ENCODE measurements at places on chromosomes 2 and 18.
A peak's percentile ranks its signal among the peaks of the same experiment; 100 is the strongest.

DNA sequence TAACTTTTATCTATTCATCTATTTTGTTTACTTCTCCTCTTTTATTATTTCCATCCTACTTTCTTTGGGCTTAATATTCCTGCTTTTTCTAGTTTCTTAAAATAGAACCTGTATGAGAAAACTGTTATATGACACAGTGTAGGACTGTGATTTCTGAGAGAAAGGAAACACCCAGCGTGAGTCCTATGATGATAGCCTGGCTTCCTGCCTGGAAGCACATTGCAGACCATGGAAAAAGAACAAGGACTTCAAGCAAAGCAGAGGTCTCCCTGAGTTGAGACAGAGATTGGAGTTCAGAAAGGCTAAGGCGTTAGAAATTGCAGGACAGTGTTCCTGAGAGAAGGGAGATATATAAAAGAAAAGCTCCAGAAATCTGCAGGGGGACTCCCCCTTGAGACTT lies 7.8 kb downstream of the RBM44 start:
- no peak for DNase-seq

DNA sequence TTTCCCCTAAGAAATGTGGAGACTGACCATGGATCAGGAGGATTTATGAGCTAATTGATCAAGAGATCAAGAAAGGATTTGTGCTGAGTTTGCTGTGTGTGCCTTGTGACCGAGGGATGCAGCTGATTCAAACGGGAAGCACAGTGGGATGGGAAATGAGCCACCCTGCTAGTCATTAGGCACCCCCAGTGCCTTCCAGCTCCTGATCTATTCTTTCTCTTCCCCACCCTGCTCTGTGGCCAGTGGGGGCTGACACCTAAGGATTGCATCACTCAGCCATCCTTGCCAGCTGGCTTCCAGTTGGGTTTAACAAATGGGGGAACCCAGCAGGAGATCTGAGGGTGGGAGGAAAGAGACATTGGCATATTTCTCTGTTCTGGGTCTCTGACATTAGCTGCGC lies 132.2 kb upstream of the CXCR4 start:
- no peak for DNase-seq

GRCh38 chr2:221570321-221570935 lies 1.7 kb downstream of the EPHA4 start:
- DNase-seq = peak; percentile 10

- no peak for DNase-seq
Observed at GRCh38 chr2:70779911-70780545, 10.4 kb downstream of the FIGLA start.

DNA sequence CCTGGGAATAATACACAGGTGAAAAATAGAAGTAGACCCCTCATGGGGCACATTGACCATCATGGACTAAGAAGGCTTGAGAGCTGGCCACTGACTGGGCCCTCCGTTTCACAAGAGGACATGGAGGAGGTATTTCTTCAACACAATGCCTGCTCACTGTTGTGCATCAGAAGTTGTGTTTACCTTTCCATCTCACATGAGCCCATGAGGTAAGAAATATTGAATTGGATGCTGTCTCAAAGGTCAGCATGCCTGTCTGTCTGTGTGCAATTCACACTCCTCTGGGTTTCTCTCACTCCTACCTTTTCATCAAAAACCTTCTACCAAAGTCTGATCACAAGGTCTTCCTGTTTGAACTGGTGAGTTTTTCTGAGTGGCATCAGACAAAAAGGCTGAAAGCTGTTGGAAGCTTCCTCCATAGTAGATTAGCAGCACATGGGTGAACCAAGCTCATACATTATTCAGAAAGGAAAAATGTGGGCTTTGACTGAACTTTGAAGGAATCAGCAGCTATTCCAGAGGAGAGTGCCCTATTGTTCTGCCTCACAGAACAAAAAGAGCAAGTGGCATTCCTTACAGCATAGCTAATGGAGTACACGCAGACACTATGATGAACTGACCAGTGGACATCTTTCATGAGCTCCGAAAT lies 143.2 kb upstream of the RND3 start:
- no peak for DNase-seq

DNA sequence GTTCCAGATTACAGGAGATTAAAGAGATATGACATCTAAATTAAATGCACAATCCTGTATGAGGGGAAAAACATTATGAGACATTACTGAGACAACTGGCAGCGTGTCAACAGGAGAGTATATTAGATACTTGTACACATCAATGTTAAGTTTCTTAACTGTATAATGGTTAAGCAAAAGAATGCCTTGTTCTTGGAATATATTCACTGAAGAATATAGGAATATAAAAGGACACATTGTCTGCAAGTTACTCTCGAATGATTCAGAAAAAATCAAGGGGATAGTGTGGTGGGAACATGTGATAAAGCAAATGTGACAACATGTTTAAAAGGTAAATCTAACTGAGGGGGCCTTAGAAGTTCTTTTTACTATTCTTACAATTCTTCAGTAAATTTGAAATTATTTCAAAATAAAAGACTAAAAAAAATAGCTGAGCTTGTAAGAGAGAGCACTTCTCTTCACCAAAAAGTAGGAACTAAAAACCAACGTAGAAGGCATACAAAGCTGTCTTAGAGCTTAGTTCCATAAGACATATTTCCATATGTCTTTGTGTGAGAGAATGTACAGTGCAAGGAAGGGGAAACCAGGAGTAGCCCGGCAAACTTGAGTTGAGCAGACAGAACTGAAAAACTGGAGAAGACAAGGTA lies 7.5 kb downstream of the WDPCP start:
- no peak for DNase-seq

GRCh38 chr2:119112230-119112629 lies 46.3 kb downstream of the C1QL2 start:
- DNase-seq = no peak

- no peak for DNase-seq
Observed at GRCh38 chr2:230346921-230347533, 20.0 kb downstream of the SP140L start.

GRCh38 chr2:110881908-110882307 lies 149.5 kb downstream of the ACOXL start:
- DNase-seq = no peak

GRCh38 chr2:27811768-27812167 lies 40.2 kb downstream of the MRPL33 start:
- DNase-seq = no peak

GRCh38 chr2:203022751-203023150 lies 8.1 kb downstream of the NBEAL1 start:
- no peak for DNase-seq

DNA sequence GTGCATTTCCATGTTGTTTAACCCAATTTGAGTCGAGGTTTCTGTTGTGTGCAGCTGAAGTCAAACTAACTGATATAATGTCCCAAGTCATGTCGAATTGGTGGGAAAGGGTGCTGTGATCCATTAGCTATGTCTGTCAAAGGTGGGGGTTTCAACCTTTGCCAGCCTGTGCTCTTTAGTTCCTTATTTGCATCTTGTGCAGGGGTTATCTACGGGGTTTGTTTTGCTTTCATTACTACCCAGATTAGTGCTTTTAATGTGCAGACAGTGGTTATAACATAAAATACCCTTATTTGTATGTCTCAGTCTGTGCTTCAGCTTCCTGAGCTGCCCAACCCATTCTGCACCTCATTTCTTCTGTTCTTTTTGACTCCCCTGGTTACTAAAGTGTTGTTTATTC lies 271.9 kb upstream of the CXCR4 start:
- DNase-seq = no peak

GRCh38 chr2:108588070-108588668 lies 53.9 kb downstream of the LIMS1 start:
- DNase-seq = no peak

DNA sequence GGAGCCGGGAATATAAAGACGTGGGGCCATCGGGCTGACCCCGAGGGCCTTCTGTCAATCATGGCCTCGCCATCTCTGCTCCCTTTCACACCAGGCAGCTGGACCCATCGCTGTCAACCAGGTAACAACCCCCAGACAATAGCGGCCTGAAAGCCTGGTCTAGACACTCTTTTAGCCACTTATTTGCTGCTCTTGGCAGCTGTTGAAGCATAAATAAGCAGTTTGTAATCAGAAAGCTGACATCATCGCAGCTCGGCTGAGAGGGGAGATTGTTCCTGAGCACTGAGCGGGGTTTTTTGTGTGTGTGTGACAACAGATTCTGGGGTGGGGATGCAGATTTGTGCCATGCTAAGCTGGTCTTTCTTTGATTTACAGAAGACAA lies 423.6 kb upstream of the POU3F3 start:
- DNase-seq = no peak

GRCh38 chr18:40956213-40956612 lies 998.8 kb upstream of the PIK3C3 start:
- DNase-seq = no peak

DNA sequence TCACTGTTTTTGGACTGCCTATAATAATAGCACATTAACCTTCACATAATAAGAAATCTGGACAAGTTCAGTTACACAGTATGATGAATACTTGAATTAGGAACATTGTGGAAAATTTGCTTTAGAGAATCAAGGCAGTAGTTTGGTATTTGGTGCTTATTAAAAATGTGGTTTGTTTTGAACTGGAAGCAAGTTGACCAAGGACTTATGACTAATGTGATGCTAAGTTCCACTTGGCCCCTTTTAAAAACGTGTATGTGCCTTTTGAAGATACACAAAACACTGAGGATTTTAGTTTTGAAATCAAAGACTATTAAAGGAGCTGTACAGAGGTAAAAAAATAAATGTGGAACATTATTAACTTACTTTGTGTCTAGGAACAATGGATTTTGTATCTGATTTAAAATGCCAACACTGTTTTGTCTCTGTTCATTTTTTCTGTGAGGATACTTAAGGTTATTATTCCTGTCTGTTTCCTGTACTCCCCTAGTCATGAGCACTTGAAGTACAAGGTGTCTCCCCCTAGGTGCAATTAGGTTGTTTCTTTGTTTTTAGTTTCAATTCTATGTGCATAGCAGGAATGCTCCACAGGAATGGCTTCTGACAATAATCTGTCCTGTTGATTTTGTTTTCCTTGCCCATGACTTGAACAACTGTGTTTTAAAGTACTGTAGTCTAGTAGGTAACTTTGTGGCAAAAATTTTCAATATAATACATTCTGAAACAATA lies 49.6 kb upstream of the PTH2R start:
- DNase-seq = no peak

DNA sequence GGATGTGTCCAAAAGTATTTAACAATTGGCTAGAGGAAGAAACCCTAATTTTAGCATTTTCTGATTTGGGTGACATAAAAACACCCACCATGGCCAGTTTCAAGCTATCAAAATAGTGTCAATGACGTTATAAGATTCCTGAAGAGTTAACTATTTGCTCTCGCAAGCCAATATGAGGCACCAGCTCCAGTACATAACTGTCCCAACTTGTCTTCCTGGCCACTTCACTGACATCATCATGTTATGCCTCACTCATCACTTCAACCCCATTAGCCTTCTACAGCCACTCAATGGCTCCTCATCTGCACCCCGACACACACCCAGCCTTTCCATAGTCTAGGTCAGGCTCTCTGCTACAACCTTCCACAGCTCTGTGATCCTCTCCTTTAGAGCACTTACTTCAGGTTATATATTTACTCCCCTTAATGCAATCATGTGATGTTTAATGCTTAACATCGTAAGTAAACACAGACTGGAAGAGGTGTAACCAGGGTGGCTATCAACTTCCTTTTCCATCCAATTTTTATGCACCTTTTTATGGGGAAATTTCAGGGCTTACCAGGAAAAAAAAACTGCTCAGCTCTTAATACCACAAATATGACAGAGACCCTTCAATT lies 158.7 kb downstream of the VWC2L start:
- DNase-seq = no peak

DNA sequence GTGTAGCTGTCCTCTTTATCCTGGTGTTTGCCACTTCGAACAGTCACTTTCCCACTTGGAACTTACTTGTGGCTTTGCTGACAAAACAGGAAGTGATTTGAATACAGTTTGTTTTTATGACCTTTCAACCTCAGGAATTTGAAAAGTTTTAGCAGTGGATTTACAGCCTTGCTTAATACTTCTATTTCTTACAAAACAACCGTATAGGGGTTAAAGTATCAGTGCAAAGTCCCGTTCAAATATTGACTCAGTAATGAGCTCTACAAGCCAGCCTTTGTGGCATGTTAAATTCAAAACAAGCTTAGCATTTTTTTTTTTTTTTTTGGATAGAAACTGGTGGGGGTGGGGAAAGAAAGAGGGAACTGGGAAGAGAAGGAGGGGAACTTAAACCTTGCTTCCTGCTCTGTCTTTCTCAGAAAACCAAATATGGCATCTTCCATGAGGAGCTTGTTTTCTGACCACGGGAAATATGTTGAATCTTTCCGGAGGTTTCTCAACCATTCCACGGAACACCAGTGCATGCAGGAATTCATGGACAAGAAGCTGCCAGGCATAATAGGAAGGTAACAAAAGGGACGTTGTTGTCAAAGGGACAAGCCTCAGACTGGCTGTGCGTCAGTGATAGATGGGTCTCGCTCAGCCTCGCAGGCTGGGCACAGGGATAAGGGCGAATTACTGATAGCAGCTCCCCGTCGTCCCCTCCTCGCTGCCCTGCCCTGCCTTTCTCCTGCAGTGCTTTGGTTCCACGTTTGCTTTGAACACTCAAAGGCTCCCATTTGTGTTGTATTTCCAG lies at the start of gene HNMT:
HNMT (plus strand) TSS at position 408 of the 793 bp plus-strand sequence; CDS start at position 427, 19 bp downstream.
- DNase-seq = no peak

DNA sequence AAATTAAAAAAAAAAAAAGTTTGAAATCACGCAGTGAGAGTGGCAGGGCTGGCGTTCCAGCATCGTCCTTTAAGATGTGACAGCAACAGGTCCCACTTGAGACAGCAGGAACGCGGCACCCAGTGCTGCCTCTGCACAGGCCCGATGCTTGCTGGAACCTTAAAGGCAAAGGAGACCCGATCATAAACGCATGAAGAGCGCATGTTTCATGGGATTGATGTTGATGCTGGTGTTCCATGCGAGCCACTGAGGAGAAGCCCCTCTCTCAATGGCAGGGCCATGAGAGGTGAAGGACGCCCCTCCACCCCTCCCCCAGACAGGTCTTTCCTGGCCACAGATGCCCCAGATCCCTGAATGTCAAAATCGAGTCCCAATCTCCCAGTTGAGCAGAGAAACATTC lies 17.9 kb upstream of the ALPI start:
- no peak for DNase-seq

DNA sequence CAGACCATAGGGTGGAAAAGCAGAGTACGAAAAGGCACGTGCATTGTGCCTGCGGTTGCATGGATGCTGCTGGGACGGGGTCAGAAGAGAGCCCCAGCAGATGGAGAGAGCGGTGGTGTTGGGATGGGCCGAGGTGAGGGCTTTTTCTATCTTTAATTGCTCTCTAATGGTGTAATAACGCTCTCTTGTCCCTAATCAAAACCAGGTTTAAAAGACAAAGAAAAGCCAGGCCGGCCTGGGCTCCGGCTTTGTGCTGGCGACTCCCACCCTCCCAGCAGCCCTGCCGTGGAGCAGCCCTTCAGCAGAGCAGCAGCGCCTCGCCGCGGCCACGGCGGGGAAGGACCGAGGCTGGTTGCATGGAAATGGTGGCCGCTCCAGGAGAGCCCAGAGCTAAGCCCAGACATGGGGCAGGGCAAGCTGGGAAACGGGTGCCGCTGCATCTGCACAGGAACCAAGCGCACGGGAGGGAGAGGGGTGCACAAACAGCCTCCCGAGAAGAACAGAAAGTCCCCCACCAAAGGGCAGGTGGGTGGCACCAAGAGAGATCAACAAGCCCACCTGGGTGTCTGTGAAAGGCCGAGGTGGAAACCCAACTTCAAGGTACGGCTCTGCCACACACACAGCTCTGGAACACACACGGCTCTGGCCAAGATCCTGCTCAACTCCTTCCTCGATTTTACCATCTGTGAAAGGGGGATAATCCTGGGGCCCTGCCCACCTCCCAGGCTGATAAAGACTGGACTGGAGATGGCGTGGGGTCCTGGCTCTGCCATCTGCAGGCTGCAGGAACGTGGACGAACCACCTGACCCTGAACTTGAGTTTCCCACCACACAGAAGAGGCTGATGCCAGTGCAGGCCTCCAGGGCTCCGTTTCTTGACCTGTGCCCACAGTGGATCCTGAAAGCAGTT lies 15.0 kb downstream of the HS1BP3 start:
- DNase-seq = peak; percentile 41

All from stimulated activated CD4-positive, alpha-beta T cell treated with anti-CD3 and anti-CD28 coated beads, Interleukin-4, amount 100 ng/mL, for 1 hour (primary cell).